ENCODE measurements at places on chromosomes 16 and 17.

GRCh38 chr16:12083631-12084030 is 107.1 kb downstream of the SNX29 start:
- no peak for DNase-seq

GRCh38 chr16:53768167-53768566 is 64.2 kb downstream of the FTO start:
- no peak for DNase-seq

DNA sequence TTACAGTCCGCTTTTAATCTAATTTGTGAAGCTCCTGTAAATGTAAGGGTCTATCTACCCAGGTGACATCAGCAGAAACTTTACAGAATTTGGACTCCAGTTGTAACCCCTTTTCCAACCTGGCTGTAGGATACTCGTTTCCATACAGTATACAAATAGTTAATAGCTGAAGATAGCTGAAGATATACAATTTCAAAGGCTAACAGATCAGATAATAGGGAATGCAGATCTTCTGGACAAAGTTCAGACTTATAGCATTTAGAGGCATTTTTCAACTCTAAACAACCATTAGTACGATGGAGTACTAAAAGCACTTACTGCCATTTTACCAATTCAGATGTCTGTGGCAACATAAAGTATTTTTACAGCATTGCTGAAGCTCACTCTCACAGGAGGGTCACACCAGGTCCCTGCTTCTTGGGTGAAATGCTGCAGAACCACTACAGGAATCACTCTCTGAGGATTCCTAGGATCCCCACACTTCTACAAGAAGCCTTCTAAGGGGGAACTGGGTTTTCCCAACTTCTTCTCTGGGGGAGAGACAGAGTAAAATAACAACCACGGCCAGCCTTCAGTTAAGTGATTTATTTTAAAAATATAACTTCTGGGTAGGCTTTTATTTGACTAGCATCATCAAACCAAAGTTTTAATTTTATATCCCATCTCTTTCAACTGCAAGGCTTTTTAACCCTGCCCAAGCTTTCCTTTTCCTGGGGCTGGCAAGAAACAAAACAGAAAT is 2.9 kb downstream of the VEZF1 start:
- DNase-seq, result no peak

GRCh38 chr16:29710227-29711219 is 31.5 kb downstream of the QPRT start:
- peak; percentile 16 for DNase-seq

- DNase-seq, result no peak
Observed at GRCh38 chr16:82867485-82867884, 240.7 kb downstream of the CDH13 start.

DNA sequence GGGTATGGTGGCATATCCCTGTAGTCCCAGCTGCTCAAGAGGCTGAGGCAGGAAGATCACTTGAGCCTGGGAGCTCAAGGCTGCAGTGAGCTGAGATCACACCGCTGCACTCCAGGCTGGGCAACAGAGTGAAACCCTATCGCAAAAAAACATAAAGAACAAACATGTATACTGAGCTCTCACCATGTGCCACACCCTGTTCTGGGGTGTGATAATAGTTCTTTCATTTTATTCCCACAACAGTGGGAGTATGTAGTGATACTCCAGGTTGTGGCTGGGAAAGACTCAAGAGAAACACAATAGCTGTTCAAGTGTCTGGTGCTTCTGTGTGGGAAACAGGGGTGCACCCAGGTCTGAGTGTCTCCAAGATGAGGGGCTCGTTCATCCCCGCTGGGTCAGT is 90.7 kb downstream of the SOCS1 start:
- no peak for DNase-seq

DNA sequence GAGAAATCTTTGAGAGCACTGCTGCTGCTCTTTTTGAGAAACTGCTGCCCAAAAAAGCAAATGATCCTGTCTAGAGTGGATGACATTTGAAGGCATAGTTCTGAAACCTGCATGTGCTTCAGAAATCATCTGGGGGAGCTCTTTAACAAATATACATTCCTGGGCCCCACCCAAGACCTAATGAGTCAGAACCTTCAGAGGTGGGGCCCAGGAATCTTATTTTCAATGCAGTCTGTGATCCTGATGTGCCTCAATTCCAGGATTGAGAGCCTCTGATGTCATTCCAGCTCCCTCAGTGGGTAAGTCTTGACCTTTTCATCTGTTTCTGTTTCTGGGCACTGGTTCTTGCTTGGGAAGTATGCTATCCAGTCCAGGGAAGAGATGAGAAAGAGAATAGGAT is 42.3 kb downstream of the HNF1B start:
- DNase-seq, result no peak

Measured in T1000 (cell line).